ENCODE measurements at places on chromosomes 3 and 15.

DNA sequence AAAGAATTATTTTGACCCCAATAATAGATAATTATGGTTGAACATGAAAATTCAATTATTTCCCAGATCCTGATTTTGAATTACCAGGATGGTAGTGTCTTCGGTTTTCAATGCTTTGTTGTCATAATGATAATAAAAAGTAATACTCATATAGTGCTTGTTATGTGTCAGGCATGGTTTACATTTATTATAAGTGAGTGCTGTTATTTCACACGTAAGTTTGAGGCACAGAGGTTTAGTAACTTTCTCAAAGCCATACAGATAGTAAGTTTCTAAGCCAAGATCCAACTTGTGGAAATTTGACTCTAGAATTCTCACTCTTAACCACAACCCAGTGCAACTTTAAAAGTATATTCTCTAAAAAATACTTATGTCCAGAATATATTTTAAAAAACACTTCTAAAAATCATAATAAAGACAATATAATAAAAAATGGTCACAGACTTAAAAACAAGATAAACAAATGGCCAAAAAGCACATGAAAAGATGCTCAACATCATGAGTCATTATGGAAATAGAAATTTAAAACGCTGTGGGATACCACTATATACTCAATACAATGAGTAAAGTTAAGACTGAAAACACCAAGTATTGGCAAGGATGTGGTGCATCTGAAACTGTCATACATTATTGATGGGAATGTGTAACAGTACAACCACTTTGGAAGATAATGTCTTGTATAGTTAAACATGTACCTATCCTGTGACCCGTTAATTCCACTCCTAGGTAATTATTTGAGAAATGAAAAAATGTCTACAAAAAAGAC lies 45.2 kb downstream of the SPRED1 start:
- DNase-seq: no peak

GRCh38 chr3:141469720-141470119 lies 17.1 kb upstream of the RASA2 start:
- no peak for DNase-seq

- DNase-seq: no peak
Observed at GRCh38 chr3:169243579-169243978, 419.9 kb downstream of the MECOM start.

DNA sequence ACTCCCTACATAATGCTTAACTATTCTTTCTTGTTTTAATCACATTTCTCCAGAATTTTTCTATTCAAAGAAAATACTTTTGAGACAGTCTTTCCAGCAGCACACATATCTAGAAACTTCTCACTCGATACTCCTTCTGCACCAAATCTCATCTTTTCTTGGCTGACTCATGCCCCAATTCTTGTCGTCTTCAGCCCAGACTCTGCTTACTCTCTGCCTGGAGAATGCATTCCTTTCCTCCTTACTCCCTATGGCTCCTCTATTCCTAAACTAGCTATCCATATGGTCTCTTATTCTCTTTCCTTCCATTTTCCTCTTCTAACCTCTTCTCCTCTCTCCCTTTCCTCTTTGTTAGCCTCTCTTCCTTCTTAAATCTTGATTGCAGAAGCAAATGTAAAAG lies 158.7 kb downstream of the GBE1 start:
- DNase-seq: no peak

Measured in Right ventricle myocardium inferior (tissue), 1 donor.